ENCODE measurements at places on chromosomes 6 and 20.

DNA sequence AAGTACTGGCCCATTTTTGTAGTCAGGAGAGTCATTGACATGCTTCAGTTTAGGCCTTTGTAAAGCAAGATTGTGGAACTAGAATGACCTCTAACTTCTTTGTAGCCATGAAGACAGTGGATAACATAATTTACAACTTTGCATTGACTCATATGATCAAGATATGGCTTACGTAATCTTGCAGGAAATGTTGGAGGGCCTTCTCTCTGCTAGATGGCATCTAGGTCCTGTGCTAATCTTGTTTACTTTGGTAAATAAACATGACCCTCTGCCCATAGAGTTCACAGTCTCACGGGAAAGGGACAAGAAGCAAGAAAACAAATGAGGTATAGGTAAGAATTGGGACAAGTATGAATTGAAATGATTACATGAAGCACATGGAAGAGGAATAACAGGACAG is 355.2 kb upstream of the ARID1B start:
- no peak for DNase-seq

DNA sequence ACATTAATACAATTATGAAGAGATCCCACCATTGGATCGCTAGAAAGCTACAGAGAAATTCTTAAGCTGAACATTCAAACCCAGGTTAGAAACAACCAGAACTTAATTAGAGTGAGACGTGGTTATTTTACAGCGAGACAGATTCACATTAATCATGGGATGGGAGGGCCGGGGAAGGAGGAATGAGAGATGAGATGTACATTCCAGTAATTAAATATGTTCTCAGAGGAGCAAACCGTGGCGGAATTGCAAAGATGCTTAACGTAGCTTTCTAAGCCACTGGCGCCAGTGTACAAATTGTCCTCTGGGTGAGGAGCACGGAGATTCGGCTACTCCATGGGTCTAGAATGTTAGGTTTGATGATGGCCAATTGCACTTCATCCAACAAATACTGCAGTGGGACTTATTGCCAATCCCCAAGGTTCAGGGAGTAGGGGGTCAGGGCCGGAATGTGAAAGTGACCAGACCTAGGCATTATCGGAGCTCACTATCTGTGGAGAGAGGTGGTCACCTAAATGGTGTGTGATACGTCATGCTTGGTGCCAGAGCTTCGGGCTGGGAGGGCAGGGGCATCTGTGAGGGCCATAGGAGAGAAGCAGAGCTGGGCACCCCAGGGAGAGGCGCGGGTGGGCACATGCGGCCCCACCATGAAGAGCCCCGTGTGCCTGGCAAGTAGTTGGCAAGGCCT is 114.7 kb downstream of the EDN3 start:
- DNase-seq = no peak

DNA sequence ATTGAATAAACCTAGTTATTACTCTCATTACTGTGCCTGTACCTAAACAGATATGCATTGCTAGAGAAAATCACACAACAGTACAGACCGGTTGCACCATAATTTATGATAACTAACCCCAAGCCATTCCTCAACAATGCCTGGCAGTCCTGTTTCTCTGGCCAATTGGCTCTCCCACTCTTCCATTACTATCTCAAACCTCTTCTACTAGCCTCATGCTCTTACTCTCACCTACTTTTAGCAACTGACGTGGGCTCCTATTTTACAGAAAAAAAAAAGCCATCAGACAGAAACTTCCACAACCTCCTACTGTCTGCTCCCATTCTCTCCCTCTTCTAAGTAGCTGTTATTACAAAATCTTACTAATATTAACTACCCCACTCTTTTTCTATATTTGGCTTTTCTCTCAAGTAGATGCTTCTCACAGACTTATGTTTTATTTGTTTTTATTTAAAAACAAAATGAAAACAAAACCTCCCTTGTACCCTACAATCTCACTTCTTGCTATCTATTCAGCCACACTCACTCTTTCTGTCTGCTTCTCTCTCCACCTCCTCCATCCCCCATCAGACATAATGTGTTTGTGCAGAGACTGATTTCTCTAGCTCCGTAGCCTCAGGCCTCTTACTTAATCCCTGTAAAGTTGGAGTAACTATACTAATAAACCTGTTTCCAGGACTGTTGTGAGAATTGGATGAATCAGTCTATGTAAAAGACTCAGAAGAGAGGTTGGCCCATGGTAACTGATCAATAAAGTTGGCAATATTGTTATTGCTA is 9.1 kb downstream of the GOPC start:
- no peak for DNase-seq

DNA sequence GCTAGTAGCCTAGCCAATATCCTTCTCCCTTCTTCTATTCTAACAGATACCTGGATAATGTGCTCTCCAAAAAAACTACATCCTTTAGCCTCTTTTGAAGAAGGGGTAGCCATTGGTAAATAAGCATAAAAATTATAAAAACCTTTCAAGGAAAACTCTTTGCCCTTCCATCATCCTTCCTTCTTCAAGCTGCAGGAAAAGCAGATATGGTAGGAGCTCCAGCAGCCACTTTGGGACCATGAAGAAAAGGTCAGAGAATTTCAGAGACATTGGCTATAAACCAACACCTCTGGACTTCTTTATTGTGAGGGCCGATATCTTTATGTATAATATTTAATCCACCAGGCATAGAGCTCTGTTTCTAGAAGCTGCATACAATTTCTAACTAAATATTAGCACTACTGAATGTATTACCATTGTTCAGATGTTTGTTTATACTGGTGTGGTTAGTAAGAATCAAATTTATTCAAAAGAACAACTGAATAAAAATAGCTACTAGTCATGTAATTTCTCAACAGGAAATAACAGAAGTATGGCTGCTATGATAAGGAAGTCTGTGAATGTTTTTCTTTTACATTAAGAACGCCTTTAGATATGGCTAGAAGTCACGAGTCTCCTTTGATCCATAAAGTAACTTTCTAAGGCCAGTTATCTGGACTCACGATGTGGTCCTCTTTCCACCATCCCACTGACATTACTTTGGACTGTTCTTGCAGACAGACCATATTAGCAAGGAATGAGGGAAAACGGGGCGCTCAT is 32.2 kb downstream of the MYLK4 start:
- DNase-seq = no peak

- peak; percentile 82 for DNase-seq
These were observed 6.1 kb upstream of the HSPA1B start for GRCh38 chr6:31821301-31822035.

DNA sequence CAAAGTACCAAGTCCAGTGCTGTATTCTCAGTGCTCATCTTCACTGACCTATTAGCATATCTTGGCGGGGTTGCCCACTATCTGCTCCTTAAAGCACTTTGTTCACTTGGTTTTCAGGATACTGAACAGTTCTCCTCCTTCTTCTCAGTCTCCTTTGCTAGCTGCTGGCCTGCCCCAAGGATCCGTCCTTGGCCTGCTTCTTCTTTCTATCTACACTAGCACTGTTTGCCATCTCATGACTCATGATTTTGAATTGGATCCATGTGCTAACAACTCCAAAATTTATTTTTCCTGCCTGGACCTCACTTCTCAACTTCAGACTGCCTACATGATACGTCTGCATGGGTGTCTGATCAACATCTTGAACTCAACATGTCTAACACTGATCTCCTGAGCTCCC is 15.5 kb downstream of the TPD52L1 start:
- DNase-seq = no peak

Data from stimulated activated naive CD8-positive, alpha-beta T cell treated with anti-CD3 and anti-CD28 coated beads, Interleukin-15, Interleukin-2, amounts not matched to agents 100 U/mL and 50 U/mL, for 24 hours (primary cell).